ENCODE measurements at places on chromosomes 1 and 21. TPM values are rescaled to one million over a fixed set of nuclear protein-coding genes. Genes with fewer than 3 reads are reported as not detected.

Gene PKP1
- total RNA-seq = not detected

Gene LIPI
- total RNA-seq = not detected

Gene CACHD1
- total RNA-seq = 1.8 TPM

Gene ALX3
- not detected for total RNA-seq

Gene TNFRSF8
- not detected for total RNA-seq

Gene SELP
- not detected for total RNA-seq

Gene CLCA1
- not detected for total RNA-seq

Gene RIMKLA
- total RNA-seq = 0.50 TPM

Gene SUSD4
- total RNA-seq = 0.75 TPM

Gene DENND1B
- 2.8 TPM for total RNA-seq

Gene SPATA21
- total RNA-seq = not detected

Gene FAM3B
- not detected for total RNA-seq

Gene FAM163A
- total RNA-seq = not detected

Gene KDF1
- not detected for total RNA-seq

Gene TMPRSS3
- 0.21 TPM for total RNA-seq

Gene KRTAP22-1
- not detected for total RNA-seq

Gene HCRTR1
- total RNA-seq = not detected

Gene PADI4
- not detected for total RNA-seq

Gene ECM1
- total RNA-seq = 1.8 TPM

Gene ZBTB17
- 14.7 TPM for total RNA-seq

Gene CDA
- 35.1 TPM for total RNA-seq

Gene OR2T12
- not detected for total RNA-seq

Gene TRIM67
- total RNA-seq = 0.12 TPM

Gene CYP4A11
- total RNA-seq = not detected

Gene OR2L5
- total RNA-seq = not detected

Gene MX2
- not detected for total RNA-seq

Gene ARHGAP30
- total RNA-seq = 0.07 TPM

Gene NBPF3
- total RNA-seq = 6.4 TPM

Gene PTPN7
- total RNA-seq = not detected

Gene GBP4
- total RNA-seq = 0.03 TPM

Gene RIPPLY3
- total RNA-seq = 0.71 TPM

Gene POGK
- total RNA-seq = 28.0 TPM

Gene SNAP47
- 25.7 TPM for total RNA-seq

Gene DNALI1
- total RNA-seq = not detected

Gene FCMR
- 4.8 TPM for total RNA-seq

Gene NES
- total RNA-seq = 1.3 TPM

Gene GPATCH4
- 81.2 TPM for total RNA-seq

Gene GPR37L1
- 0.14 TPM for total RNA-seq

Gene CFAP57
- total RNA-seq = 0.06 TPM

Gene KCNN3
- 0.01 TPM for total RNA-seq

Gene CHIT1
- total RNA-seq = not detected

Gene PLA2G2F
- not detected for total RNA-seq

Gene OXCT2
- total RNA-seq = 0.25 TPM

Gene SNIP1
- total RNA-seq = 10.8 TPM

Gene TSPAN2
- total RNA-seq = 1.4 TPM

Gene COL24A1
- total RNA-seq = not detected

Data from A549 treated with ZK216348 at 1 μM for 4 hours (cell line).